SK-N-MC (cell line): ENCODE measurements at places on chromosomes 5 and 9.

GRCh38 chr5:78649861-78650496 lies 1.4 kb upstream of the LHFPL2 start:
- no peak for DNase-seq

- no peak for DNase-seq
Observed at GRCh38 chr5:119022017-119022745, 33.8 kb upstream of the DTWD2 start.

- no peak for DNase-seq
Observed at GRCh38 chr5:5387192-5387591, 35.3 kb upstream of the ICE1 start.

GRCh38 chr5:60366489-60366888 lies 333.5 kb downstream of the DEPDC1B start:
- no peak for DNase-seq

GRCh38 chr5:24472518-24472917 lies 172.3 kb downstream of the CDH10 start:
- no peak for DNase-seq

GRCh38 chr5:147751-148150 lies 43.5 kb upstream of the LRRC14B start:
- no peak for DNase-seq

DNA sequence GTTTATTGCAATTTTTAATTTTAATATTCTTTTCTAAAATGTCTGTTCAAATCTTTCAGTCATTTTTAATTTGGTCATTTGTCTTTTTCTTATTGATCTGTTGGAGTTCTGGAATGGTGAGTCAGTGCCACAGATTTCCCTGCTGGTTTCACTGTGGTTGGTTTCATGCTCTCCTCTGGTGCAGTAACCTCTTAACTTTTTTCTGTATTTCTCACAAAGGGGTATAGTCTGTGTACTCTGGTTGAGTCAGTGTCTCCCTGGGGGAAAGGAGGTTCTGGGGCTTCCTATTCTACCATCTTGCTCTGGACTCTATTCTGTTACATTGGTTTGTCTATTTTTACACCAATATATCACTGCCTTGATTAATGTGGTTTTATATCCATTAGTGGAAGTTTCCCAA lies 178.8 kb downstream of the CSNK1G3 start:
- no peak for DNase-seq
